ENCODE measurements at places on chromosomes 6 and 20. TPM values are rescaled to one million over a fixed set of nuclear protein-coding genes. Genes with fewer than 3 reads are reported as not detected.

Gene CDH26
- 2.0 TPM for total RNA-seq

Gene SLC35D3
- total RNA-seq, result not detected

- no peak for DNase-seq
Observed at GRCh38 chr6:71733970-71734899, 152.1 kb upstream of the RIMS1 start.

DNA sequence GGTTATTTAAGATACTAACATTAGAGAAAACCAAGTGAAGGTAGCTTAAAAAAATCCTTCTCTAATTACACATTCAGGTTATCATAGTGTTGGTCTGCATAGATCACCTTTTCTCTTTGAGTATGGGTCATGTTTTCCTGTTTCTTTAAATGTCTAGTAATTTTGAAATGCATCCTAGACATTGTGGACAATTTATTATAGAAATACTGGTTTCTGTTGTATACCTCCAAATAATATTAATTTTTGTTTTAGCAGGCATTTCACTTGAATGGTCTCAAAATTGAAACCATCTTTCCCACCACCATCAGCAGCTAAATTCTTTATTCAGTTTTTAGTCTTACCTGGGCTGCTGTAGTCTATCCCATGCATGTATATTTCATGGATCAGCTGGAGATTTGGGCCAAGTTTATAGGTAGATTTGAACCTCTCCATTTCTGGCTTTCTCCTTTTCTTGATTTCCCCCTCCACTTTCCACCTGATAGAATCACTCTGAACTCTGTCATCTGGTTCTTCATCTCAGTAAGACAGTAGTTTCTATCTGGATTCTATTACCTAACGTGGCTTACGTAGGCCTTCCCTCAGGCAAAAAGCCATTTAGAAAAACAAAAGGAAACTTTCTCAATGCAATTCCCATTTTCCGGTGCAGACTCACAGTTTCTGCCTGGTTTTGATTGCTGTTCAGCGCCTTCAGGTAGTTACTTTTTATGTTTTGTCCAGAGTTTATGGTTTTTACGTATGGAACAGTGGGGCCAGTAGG is 52.3 kb downstream of the ZFAND3 start:
- no peak for DNase-seq

DNA sequence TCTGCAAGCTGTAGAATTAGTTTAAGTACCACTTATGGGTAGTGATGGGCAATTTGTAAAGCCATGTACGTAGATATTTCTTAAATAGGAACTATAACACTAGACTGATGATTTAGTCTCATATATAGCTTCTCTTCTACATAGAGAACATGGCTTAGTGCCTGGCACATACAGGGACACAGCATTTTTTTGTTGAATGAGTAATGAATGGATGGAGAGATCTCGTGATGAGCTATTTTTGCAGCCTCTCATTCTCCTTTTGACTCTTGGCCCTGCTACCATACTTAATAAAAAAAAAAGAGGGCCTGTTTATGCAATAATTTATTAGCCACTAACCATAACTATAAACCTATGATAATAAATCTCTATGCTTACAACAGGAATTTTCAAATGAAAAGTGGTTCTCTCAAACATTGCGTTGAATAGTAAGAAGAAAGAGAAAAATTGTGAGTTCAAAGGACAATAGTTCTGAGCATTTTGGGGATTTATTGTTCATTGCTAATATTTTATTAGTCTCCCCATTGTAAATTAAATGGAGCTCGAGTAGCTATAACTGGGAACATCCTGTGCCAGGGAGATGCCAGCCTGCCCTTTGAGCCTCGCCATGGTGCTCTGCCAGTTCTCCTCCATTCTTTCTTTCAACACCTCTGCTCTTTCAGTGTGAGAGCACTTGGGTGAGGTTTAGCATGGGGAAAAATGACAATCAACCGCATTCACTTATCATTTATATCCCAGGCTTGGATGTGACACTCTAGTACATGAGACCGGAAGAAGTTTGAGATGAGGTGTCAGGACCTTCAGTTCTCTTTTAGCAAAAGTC is 14.7 kb upstream of the RCAN2 start:
- DNase-seq, result no peak

- DNase-seq, result no peak
Observed at GRCh38 chr6:111124406-111124805, 37.1 kb downstream of the SLC16A10 start.

DNA sequence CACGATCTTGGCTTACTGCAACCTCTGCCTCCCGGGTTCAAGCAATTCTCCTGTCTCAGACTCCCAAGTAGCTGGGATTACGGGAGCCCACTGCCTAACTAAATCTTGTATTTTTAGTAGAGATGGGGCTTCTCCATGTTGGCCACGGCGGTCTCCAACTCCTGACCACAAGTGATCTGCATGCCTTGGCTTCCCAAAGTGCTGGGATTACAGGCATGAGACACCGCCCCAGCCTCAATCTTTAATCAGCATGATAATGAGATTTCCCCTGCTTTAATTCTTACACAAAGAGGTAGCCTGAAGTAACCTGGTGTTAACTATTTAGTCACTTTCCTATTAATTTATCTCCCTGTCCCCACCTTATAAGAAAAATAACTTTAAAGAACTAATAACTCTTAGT is 31.3 kb upstream of the TRDN start:
- no peak for DNase-seq

GRCh38 chr6:154690857-154691256 is 42.4 kb upstream of the SCAF8 start:
- no peak for DNase-seq

DNA sequence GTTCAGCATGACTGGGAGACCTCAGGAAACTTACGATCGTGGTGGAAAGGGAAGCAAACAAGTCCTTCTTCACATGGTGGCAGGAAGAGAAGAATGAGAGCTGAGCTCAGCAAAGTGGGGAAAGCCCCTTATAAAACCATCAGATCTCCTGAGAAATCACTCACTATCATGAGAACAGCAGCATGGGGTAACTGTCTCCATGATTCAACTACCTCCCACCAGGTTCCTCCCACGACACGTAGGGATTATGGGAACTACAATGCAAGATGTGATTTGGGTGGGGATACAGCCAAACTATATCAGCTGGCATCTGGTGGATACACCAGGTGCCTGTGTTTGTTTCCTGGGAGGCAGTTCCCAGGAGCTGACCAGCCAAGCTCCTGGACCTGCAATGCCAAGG is 4.9 kb downstream of the DDO start:
- DNase-seq, result no peak

GRCh38 chr6:31580438-31580740 is 1.8 kb downstream of the LTB start:
- no peak for DNase-seq

DNA sequence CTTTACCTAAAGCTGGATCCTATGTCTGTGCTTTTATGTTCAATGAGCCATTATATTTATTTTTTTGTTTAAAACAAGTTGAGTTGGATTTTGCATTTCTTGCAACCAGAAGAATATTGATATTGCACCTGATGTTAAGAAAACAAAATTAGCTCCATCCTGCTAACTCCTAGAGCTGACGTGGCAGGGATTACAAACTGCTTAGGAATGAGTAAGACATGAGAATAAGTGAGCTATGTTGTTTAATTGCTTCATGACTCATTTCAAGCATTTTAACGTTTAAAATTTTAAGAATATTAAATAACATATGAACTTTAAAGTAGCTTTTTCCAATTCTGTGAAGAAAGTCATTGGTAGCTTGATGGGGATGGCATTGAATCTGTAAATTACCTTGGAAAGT is 663.5 kb downstream of the EPM2A start:
- no peak for DNase-seq

All from natural killer cell (primary cell).